ENCODE measurements at places on chromosomes 13 and 19. TPM values are rescaled to one million over a fixed set of nuclear protein-coding genes. Genes with fewer than 3 reads are reported as not detected.

The OR4F17 gene
- not detected for total RNA-seq

The FARP1 gene
- 79.2 TPM for total RNA-seq

The OR7C1 gene
- not detected for total RNA-seq

The GIPC3 gene
- total RNA-seq, result 0.25 TPM

The YJEFN3 gene
- total RNA-seq, result 3.0 TPM

The KRTDAP gene
- total RNA-seq, result 0.49 TPM

The ATCAY gene
- 85.8 TPM for total RNA-seq

Data from temporal lobe (tissue), 4 donors.